Fibroblast of skin of abdomen (primary cell): ENCODE measurements at places on chromosomes 13 and 19.
A peak's percentile ranks its signal among the peaks of the same experiment; 100 is the strongest.

GRCh38 chr19:46118136-46118535 is 6.4 kb downstream of the IGFL3 start:
- peak; percentile 42 for DNase-seq

- peak; percentile 27 for DNase-seq
Observed at GRCh38 chr13:83150616-83151307, 731.5 kb downstream of the SLITRK1 start.

DNA sequence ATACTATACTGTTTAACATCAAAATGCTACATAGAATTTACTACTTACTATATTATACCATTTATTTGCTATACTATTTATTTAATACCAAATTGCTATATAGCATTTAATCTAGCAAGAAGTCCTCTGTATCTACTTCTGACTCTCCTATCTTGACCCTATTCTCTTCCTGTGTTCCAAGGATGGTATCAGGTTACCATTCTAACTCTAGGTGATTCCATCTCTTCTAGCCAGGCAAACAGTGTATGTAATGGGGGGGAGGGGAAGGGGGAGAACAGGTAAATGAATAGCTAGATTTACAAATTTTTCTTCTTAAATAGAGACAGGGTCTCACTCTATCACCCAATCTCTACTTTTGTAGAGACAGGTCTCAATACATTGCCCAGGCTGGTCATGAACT is 200.3 kb downstream of the DIAPH3 start:
- no peak for DNase-seq

GRCh38 chr19:41616792-41617621 is 9.9 kb downstream of the CEACAM4 start:
- DNase-seq: peak; percentile 4
